Large intestine (tissue), 12 donors: ENCODE measurements at places on chromosomes 11 and 22.

DNA sequence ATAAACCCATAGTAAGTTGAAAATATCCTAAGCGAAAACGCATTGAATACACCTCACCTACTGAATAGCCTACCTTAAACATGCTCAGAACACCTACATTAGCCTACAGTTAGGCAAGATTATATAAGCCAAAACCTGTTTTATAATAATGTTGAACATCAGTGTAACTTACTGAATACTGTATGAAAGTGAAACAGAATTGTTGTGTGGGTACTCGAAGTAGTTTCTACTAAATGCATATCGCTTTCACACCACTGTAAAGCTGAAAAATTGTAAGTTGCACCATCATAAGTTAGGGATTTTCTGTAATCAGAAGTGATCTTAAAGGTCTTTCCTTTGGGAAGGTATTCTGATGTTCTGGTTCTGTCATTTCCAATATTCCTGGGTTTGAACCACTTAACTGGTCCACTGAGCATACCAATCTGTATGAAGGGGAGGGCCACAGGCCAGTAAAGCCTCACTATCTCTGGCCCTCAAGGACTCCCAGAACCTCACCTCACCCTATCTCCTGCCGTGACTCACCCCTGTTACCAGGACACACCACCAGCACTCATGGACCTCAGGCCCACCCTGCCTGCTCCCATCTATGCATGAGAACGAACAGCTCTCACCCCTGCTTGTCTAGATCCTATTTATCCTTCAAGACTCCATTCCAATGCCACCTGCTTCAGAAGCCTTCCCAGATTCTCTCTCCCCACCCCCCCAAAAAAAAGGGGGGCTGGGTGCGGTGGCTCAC lies 70.0 kb downstream of the NAT10 start:
- H3K4me1 ChIP-seq = no peaks in the 10 kb centered on the region
- peaks cover 16% of the 10 kb centered on the region for H3K27me3 ChIP-seq
- H3K27ac ChIP-seq = no peak overlapping the region
- no peak for DNase-seq

GRCh38 chr11:122851366-122851966 lies 13.2 kb downstream of the CRTAM start:
- no peaks in the 10 kb centered on the region for H3K36me3 ChIP-seq
- H3K27ac ChIP-seq = no peak overlapping the region
- H3K4me3 ChIP-seq = no peak overlapping the region
- DNase-seq = no peak
- peaks cover 9% of the 10 kb centered on the region for H3K27me3 ChIP-seq

- no peaks in the 10 kb centered on the region for H3K36me3 ChIP-seq
- H3K4me1 ChIP-seq = no peaks in the 10 kb centered on the region
- H3K4me3 ChIP-seq = no peak overlapping the region
- no peak for DNase-seq
Observed at GRCh38 chr11:91947215-91947820, 277.3 kb upstream of the FAT3 start.

- peak; percentile 56 for DNase-seq
- H3K27ac ChIP-seq = no peak overlapping the region
- H3K36me3 ChIP-seq = no peaks in the 10 kb centered on the region
Observed at GRCh38 chr22:41968601-41969000, 642 bp upstream of the SEPTIN3 start.

DNA sequence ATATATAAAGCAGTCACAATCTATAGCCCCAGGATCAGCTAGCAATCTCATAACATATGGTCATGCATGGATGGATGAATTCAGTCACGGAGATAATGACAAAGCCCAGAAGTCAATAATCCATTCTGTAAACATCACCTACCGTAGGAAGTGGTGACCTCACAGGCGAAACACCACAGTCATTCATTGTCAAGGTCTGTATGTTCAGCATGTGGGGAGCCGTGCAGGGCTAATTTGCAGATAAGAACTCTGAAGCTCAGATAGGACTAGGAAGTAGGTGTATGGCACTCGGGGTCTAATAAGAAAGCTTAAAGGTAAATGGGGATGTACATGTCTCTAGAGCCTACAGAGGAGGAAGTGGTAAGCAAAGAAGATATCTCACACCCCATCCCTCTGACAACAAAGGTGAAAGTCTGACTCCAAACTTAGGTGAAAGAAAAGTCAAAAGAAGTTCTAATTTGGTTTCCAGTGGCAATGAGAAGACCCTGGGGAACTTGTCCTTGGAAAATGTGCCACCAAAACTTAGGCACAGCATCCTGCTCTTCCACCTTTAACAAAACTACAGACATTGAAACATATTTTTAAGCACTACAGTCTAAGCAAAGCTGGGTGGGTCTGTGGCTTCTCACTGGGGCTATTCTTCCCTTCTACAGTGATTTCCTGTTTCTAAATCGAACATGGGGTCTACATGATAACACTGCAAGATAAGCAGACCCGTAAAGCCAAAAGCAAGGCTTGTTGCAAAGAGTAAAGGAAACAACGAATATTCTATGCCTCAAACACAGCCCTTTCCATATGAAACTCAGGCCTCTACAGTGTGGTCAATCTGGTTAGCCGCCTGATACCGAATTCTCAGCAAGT lies 5.2 kb downstream of the CRTAM start:
- H3K27me3 ChIP-seq = no peaks in the 10 kb centered on the region
- H3K4me3 ChIP-seq = no peak overlapping the region
- no peak overlapping the region for H3K27ac ChIP-seq
- DNase-seq = no peak
- no peaks in the 10 kb centered on the region for H3K36me3 ChIP-seq
- no peaks in the 10 kb centered on the region for H3K4me1 ChIP-seq

DNA sequence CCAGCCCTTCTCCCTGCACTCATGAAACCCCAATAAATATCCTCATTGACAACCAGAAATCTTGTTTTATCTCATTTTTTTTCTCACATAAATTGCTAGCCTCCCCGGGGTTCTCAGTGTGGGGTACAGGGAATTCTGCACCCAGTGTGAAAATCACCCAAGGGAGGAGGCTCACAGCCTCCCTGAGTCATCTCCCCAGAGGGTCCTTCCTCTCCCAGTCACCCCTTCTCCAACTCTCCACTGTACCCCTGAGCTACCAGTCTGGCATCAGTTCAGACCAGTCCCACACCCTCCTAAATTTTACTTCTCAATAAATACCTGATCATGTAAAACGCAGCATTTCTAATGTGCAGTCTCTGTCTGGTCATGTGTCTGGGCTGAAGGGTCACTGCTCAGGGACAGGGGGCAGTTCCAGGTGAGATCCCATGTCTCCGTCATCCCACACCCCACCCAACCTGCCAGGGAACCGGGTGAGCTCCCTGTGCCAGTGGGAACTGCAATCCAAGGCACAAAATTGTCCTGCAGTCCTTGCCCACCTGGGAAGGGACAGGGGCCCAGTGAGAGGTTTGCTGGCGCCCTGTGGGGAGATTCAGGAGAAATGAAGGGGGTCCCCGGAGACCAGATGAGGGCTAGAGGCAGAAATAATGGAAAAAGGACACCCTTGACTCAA lies 8.3 kb downstream of the IGLL5 start:
- H3K4me3 ChIP-seq = no peak overlapping the region
- DNase-seq = no peak

- DNase-seq = no peak
- peaks cover 22% of the 10 kb centered on the region for H3K27me3 ChIP-seq
- no peaks in the 10 kb centered on the region for H3K4me1 ChIP-seq
Observed at GRCh38 chr11:134670961-134671370, 258.9 kb upstream of the B3GAT1 start.

GRCh38 chr22:36935694-36936093 lies 22.3 kb downstream of the CSF2RB start:
- H3K27me3 ChIP-seq = peaks cover under 1% of the 10 kb centered on the region
- H3K36me3 ChIP-seq = no peaks in the 10 kb centered on the region
- H3K27ac ChIP-seq = no peak overlapping the region
- no peak overlapping the region for H3K4me3 ChIP-seq
- H3K4me1 ChIP-seq = no peaks in the 10 kb centered on the region

GRCh38 chr22:19039448-19039780 lies 82.8 kb downstream of the DGCR2 start:
- no peaks in the 10 kb centered on the region for H3K4me1 ChIP-seq
- H3K27ac ChIP-seq = no peak overlapping the region
- H3K4me3 ChIP-seq = no peak overlapping the region

DNA sequence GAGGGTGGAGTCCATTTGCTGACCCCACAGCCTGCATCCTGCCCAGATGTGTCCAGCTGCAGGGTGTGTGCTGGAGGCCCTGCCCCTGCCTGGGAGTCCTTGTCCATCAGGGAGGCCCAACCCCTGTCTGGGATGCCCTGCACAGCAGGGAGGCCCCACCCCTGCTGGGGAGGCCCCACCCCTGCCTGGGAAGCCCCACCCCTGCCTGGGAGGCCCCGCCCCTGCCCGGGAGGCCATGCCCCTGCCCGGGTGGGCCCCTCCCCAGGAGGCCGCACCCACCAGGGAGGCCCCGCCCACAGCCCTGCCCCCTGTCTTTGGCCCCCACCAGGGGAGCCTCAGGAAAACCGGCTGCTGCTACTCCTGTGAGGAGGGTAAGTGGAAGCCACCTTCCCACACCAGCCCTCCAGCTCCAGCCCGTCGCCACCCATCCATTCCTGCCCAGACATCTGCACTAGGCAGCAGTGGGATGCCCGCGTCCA lies 37.2 kb downstream of the MUC5B start:
- peaks cover 17% of the 10 kb centered on the region for H3K4me1 ChIP-seq
- no peaks in the 10 kb centered on the region for H3K36me3 ChIP-seq
- DNase-seq = peak; percentile 26
- H3K27me3 ChIP-seq = no peaks in the 10 kb centered on the region
- no peak overlapping the region for H3K4me3 ChIP-seq

DNA sequence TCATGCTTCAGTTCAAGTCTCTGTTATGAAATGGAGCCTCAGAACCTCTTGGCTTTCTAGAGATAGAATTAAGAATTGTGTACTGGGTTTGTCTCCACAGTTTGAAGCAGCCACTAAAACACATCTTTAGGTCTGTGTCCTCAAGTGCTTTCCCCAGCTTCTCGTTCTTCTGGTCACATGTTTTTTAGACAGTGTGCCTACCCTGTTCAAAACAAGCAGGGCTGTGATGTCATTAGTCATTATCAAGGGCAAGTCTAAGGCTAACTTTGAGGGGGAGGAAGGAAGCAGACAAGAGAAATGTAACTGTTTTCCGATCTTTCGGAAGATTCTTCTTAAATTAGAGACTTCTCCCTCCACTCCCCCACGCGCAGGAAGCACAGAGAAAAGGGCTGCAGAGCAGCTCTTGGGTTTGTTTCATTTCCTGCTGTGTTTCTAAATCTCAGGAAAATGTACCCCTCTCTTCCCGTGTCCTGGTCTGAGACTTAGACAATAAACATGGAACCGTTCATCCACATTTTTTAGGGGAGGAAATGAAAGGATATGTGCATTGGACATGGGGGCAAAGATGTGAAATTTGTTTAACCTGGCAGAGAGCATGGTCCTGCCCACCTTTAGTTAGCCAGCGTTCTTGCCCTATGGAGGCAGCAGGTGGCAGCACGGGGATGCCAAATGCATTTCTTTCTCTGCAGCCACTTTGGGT lies 3.1 kb downstream of the AKIP1 start:
- H3K36me3 ChIP-seq = peaks cover 21% of the 10 kb centered on the region
- H3K27me3 ChIP-seq = peaks cover 7% of the 10 kb centered on the region
- peak; percentile 18 for DNase-seq
- H3K4me3 ChIP-seq = no peak overlapping the region
- peak overlapping the region; percentile 8 for H3K27ac ChIP-seq

GRCh38 chr11:66048547-66049323 lies at the start of gene GAL3ST3:
GAL3ST3 (minus strand) TSS chr11:66049161; CDS start chr11:66045415, 3,746 bp downstream.
- H3K4me3 ChIP-seq = no peak within 1 kb of the TSS
- peaks cover 18% of the 10 kb centered on the region for H3K27me3 ChIP-seq
- peaks cover 28% of the 10 kb centered on the region for H3K4me1 ChIP-seq
- no peak for DNase-seq
- H3K36me3 ChIP-seq = peaks cover 5% of the 10 kb centered on the region

DNA sequence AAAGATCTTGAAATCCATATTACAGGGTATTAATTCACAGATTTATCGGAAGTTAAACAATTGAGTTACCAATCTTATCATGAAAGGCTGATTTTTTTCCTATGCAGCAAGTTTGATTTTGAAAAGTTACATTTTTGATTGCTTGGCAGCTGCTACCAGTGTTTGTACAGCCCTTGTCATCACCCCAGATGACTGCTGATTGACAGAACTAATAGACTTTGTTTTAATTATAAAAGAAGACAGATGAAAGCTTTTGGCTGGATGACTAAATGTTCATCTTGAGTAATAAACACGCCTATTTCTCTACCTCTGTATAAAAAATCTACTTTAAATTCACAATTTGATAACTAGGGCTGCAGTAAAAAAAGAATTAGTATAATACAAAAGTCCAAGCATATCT lies 259.7 kb downstream of the TTC28 start:
- H3K27me3 ChIP-seq = no peaks in the 10 kb centered on the region
- no peak overlapping the region for H3K27ac ChIP-seq
- DNase-seq = no peak
- H3K36me3 ChIP-seq = no peaks in the 10 kb centered on the region
- no peak overlapping the region for H3K4me3 ChIP-seq

DNA sequence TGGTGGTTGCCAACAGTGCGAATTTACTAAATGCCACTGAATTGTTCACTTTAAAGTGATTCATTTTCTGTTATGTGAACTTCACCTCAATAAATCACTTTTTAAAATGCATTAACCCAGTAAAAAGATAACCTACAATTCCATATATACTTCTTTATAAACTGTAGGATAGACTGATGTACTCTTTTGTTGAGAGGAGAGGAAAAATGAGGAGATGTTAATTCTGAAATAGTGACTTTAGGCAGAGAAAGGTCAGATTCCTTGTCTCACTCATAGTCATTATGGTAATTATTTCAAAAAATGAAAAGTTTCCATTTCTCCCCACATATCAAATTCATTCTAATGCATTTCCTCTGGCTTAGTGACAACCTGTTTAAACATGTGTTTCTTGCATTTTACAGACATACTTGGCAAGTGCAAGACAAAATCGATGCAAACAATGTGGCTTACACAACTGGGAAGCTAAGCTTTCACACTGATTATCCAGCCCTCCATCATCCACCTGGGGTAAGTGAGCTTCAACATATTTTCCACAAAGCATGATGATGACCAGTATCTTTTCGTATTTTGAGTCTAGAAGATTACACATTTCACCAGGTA lies 74.5 kb downstream of the BBOX1 start:
- H3K4me1 ChIP-seq = no peaks in the 10 kb centered on the region
- H3K4me3 ChIP-seq = no peak overlapping the region

- peaks cover 25% of the 10 kb centered on the region for H3K4me1 ChIP-seq
- no peak overlapping the region for H3K27ac ChIP-seq
- H3K4me3 ChIP-seq = no peak overlapping the region
- no peaks in the 10 kb centered on the region for H3K36me3 ChIP-seq
Observed at GRCh38 chr11:76777876-76778275, 5.3 kb upstream of the TSKU start.

GRCh38 chr11:44759743-44760476 lies 33.1 kb downstream of the TSPAN18 start:
- H3K27ac ChIP-seq = no peak overlapping the region
- H3K4me3 ChIP-seq = no peak overlapping the region
- peaks cover 6% of the 10 kb centered on the region for H3K36me3 ChIP-seq
- H3K4me1 ChIP-seq = peaks cover 30% of the 10 kb centered on the region

DNA sequence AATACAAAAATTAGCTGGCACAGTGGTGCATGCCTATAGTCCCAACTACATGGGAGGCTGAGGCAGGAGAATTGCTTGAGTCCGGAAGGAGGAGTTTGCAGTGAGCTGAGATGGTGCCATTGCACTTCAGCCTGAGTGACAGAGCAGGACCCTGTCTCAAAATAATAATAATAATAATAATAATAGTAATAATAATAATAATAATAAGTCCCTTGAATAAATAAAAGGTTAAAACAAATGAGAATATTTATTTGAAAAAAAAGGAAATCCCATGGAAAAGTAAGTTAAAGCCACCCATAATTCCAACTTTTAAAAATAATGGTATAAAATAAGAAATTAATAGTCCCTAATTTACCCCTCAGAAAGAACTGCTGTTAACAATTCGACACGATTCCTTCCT lies 10.0 kb upstream of the NAV2 start:
- no peaks in the 10 kb centered on the region for H3K36me3 ChIP-seq
- H3K4me1 ChIP-seq = no peaks in the 10 kb centered on the region
- DNase-seq = no peak
- H3K4me3 ChIP-seq = no peak overlapping the region
